ENCODE measurements at places on chromosomes 1 and 21.

- DNase-seq = no peak
Measured at GRCh38 chr1:34987018-34987417, 1.9 kb upstream of the TMEM35B start.

DNA sequence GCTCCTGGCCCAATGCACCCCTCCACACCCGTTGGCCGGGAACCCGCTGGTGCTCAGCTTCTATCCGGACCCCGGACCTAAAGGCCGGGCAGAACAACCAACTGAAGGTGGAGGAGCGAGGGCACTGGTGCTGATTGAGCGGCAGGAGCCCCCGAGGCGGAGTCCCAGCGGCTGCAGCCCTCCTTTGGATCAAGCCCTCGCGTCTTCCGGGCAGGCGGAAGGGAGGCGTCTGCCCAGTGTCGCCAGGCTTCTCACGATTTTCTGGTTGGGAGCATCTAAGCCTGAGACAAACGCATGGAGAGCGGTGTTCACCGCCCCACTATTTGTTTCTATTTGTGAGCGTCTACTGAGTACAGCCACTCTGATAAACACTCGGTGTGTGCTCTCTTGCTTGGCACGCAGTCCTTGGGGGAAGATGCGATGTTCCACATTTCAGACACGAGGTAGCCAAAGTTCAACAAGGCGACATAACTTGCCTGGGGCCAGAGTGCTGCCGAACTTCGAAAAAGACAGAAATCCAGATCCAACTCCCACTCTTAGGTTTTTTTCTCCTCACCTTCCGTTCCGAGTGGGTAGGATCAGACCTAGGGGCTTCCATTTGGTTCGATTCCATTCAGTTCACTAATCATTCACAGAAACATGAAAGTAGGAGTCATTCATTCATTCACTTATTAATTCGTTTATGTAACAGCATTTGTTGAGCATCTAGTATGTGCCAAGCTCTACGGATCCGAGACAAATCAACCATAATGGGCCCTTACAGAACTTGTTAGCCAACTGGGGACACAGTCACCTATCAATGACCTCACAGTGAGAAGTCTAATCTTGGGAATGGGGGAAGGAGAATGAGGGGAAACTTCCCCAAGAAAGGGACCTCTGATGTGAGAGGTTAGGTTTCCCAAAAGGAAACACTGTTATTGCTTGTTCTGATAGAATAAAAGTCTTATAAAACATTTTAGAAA lies 4.9 kb upstream of the DMRTA2 start:
- DNase-seq = no peak

DNA sequence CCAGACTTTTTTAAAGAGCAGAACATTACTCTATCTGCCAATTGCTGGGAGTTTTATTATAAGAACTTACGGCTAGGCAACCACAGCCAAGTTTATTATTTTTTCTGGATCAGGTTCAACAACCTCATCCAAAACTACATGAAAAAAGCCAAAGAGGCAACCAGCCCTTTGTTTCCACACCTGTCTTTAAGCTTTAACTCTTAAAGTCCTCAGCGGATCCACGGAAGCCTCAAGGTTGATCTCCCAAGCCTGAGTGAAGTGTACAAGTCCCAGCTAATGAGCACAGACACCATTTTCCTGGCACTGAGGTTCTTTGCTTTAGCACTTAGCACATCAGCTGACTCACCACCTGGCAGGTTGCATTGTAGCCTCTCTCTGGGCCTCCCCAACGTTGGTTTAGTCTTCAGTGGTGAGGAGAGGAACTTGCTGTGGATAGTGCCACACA lies 143.1 kb downstream of the TGFBR3 start:
- DNase-seq = no peak

DNA sequence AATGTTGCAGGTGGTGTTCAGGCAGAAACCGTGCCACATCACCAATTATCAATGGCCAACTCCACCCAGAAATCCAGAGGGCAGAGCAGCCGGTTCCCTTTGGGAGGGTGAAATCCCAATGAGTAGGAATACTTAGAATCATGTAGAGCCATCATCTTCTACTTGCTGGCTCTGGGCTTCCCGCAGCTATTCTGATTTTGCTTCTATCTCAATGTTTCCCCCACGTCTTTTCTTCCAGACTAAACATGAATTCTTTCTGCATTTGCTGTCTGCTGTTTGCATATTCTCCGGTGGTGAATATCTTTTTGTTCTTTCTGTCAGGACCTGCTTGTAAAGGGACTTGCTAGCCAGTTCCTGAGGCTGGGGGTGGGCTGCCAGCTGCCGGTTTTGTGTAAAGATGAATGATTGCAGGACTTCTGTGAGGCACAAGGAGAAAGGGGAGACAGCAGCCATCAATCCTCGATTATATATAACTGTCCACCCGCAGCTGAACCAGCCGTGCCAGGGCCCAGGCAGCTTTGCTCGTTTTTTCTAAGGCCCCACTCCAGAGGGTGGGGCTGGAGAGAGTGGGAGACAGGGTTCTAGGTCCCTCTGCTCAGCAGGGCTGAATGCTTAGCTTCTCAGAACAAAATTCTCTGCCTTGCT lies 33.2 kb downstream of the PRAMEF20 start:
- DNase-seq = no peak

- DNase-seq = no peak
Measured at GRCh38 chr1:72516264-72516663, 233.9 kb upstream of the NEGR1 start.

DNA sequence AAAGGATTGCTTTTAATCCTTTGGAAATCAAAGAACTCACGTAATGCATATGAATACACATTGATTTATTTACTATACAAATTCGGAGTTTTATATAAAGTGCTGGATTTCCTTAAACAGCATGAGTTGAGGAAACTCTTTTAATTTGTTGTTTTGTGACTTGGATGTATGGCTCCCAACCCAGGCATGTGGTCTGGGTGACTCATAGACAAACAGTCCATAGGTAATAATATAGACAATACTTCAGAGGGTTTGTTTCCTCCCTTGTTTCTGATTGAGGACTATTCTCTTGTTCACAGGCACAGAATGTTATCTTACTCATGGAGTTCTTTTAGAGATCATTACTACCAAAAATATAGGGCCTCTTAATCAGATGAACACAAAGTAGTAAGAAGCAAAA lies 43.8 kb downstream of the XPR1 start:
- DNase-seq = no peak

DNA sequence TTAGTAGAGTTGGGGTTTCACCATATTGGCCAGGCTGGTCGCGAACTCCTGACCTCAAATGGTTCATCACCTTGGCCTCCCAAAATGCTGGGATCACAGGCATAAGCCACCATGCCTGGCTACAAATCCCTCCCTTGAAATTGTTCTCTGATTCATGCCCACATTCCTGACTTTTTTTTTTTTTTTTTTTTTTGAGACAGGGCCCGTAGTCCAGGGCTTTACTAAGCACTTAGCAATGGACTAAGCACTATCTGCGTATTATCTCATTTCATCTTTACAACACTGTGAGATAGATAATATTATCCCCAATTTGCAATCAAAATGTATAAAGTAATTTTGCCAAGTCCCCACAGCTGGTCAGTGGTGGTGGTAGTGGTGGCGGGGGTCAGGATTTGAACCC lies 58.9 kb downstream of the VWA5B1 start:
- DNase-seq = no peak

GRCh38 chr21:25189497-25189896 lies 417.8 kb downstream of the MRPL39 start:
- no peak for DNase-seq

GRCh38 chr1:206744683-206745082 lies 25.9 kb upstream of the IL19 start:
- DNase-seq = no peak

DNA sequence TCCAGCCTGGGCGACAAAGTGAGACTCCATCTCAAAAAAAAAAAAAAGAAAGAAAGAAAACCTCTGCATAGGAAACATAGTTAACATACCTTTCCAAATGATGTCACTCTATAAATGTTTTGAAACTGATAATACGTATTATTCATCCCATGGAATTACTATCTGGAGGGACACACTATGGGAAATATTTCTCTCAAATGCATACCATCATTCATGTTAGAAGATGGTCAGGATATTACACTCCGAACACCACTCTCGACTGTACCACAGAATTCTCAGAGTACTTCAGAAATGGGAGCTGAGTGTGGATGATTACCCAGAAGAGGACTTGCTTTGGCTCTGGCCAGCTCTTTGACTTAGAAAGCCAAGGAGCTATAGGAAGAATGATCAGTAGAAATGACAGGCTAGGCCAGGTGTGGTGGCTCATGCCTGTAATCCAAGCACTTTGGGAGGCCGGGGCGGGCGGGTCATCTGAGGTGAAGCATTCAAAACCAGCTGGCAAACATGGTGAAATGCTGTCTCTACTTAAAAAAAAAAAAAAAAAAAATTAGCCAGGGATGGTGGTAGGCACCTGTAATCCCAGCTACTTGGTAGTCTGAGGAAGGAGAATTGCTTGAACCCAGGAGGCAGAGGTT lies 5.2 kb upstream of the LIN28A start:
- DNase-seq = no peak

DNA sequence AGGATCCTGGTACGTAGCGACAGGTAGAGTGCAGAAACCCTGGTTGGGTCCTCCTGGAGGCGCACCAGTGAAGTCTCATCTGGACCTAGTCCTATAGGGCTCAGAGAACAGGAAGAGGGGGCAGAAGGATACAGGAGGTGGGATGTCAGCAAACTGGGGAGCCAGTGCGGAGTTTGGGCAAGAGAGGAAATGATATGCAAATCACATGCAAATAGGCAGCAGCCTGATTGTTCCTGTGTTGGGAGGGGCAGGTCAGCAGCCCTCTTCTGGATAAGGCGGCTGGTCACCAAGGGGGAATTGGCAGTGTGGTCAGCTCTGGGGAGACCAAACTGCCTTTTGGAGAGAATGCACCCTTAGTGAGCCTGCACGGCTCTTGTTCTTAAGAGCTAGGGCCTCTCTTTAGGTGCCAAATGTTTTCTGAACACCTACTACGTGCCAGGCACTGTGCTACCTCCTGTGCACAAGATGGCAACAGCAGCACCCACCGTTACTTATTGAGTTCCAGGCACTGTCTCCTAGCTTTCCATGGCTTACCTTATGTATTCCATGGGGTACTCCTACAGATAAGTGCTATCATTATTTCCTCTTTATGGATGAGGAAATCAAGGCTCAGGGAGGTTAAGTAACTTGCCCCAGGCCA lies 18.1 kb upstream of the PADI3 start:
- DNase-seq = no peak

- DNase-seq = no peak
Measured at GRCh38 chr21:43937891-43938309, 72.9 kb downstream of the AGPAT3 start.

DNA sequence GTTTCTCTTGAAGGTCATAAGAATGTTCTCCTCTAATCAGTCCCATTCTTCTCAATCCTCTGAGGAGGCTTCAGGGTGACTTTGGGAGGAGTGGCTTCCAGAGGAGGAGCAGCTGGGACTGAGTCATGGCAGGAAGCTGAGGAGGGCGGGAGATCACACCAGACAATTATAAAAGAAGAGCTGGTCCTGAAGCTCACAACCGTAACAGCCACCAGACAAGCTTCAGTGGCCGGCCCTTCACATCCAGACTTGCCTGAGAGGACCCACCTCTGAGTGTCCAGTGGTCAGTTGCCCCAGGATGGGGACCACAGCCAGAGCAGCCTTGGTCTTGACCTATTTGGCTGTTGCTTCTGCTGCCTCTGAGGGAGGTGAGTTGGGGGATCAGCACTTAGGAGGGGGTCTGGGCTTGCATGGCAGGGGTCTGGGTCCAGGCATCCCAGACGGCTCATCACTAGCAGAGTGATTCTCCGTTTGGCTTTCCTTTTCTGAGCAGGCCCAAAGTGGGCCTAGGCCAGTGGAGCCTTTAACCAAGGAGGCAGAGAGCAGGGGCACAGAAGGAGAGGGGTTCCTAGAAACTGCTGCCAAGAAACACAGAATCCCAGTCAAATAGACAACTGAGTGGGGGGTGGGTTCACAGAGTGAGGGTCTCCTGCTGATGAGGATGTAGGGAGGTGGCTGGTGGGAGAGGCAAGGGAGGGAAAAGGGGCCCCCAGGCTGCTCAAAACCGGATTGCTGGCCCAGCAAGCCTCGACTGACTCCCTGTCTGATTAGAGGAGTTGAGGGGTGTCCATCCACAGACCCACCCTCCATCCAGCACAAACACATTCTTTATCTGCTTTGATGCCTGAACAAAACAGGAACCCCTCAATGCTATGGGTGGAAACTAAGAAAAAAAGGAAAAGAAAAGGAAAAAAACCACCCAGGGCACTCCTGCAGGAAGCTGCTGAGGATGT lies at the start of gene ECM1:
Gene ECM1, plus strand, starts transcription at position 198 of the 953 bp plus-strand sequence. Its CDS starts 101 bp downstream, at position 299.
- no peak for DNase-seq

DNA sequence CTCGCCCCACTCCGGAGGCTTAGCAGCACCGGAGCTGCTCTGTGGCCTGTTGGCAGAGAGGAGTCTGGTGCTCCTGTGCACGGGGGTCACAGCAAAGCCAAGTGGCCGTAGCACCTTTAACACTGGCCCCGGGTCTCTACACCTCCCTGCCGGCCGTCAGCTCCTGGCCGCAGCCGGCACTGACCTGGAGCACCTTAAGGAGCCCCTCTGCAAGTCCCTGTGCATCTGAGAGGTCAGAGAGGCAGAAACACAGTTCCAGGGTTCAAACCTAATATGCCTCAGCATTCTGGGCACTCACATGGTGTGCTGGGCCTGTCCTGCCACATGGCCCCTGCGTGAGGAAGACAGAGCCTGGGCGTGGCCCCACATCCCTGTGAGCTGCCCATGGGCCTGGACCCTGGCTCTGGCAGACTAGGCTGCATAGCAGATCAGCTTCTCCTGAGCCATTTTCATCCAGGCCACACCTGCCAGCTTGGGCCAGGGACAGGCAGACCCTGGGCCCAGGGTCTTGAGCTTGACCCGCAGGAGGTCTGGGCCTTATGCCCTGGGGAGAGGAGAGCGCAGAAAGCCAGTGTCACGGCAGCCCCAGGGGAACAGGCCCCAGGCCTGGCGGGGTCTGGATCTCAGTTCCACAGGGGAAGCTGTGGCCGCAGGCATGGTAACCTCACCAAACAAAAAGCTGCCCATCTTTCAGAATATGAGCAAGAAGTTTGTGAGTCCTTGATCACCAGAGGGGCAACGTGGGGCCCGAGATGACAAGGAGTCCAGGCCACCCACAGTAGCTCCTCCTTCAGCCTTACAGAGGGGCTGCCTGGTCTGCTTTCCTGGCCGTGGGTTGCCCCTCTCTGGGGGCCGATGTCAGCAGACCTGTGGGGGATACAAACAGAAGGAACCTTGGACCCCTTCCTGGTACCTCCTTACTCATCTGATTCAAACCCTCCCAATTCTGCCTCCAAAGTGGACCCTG lies 146.0 kb upstream of the COL6A1 start:
- DNase-seq = no peak

GRCh38 chr1:27296773-27297291 lies 25.1 kb upstream of the TMEM222 start:
- peak; percentile 26 for DNase-seq

GRCh38 chr1:115230281-115230680 lies 107.8 kb downstream of the NGF start:
- DNase-seq = no peak

DNA sequence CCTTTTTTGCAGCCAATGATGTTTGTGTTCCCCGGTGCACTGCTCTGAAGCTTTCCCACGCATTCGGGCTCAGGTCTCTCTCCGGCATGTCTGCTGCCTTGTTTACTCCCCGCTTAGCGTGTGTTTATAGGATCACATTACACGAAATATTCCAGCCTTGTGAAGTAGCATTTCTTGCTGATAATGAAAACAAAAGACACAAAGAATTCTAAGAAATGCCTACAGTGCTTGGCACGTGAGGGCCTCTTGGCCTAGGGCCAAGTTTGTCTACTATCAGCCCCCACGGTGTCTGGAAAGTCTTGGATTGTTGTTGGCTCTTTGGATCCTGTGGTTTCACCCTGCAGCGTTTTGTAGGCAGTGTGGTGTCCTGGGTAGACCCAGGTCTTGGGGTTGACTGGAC lies 11.2 kb upstream of the GSTM4 start:
- no peak for DNase-seq

GRCh38 chr1:1540090-1540817 lies at the start of gene TMEM240:
Gene TMEM240 (minus strand): TSS chr1:1540624. CDS start chr1:1540346, 278 bp downstream.
- peak; percentile 9 for DNase-seq

- no peak for DNase-seq
Measured at GRCh38 chr1:22615886-22616285, 20.5 kb upstream of the C1QA start.
